ENCODE measurements at places on chromosomes 1 and 21. TPM values are rescaled to one million over a fixed set of nuclear protein-coding genes. Genes with fewer than 3 reads are reported as not detected.
A peak's percentile ranks its signal among the peaks of the same experiment; 100 is the strongest.

- no peak for ATAC-seq
These were observed 45.9 kb downstream of the ARHGEF10L start for GRCh38 chr1:17585266-17585987.

GRCh38 chr1:112849425-112850033, 106.5 kb downstream of the SLC16A1 start:
- ATAC-seq, result peak; percentile 26

DNA sequence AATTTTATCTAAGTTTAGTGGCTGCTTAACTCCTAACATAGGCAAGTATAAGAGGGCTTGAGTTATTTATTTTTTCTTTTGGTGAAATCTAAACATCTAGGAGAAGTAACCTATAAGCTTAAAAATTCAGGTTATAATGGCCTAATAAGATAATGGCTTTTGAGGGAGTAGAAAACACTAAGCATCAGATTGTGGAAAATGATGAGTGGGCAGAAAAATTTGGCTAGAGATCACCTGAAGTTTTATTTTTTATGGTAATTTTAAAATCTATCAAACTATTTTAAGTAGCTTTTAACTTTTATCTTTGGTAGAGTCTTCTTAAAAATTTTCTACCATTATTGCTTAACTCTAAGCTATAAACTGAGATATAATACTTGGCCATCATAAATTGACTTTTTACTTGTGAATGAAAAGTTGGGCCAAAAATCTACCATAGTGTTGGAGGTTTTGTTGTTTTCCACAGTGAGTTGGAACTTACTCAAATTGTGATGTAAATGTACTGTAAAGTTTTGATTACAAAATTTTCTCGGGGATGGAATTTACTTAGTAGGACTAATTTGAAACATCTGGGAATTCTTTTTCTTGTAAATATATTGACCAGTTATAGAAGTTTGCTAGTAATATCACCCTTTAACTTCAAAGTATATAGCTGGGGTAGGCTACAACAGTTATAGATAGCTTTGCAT, 63.9 kb downstream of the USP25 start:
- ATAC-seq, result no peak

DNA sequence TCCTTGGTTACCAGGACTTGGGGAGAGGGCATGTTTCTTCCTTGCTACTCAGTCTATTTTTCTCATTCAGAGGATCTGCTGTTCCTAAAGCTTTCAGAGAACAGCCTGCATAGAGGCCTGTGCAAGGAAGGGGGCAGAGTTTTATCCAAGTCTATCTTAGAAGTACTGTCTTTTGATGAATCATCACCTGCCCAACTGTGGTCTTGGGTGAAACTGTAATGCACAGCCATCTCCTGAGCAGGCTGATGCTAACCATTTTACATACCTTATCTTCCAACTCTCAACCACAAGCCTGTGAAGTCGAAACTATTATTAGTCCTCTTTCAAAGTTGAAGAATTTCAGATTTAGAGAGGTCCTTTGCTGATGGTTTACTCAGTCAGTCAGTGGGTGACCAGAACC, 368.0 kb downstream of the HHAT start:
- ATAC-seq, result no peak

DNA sequence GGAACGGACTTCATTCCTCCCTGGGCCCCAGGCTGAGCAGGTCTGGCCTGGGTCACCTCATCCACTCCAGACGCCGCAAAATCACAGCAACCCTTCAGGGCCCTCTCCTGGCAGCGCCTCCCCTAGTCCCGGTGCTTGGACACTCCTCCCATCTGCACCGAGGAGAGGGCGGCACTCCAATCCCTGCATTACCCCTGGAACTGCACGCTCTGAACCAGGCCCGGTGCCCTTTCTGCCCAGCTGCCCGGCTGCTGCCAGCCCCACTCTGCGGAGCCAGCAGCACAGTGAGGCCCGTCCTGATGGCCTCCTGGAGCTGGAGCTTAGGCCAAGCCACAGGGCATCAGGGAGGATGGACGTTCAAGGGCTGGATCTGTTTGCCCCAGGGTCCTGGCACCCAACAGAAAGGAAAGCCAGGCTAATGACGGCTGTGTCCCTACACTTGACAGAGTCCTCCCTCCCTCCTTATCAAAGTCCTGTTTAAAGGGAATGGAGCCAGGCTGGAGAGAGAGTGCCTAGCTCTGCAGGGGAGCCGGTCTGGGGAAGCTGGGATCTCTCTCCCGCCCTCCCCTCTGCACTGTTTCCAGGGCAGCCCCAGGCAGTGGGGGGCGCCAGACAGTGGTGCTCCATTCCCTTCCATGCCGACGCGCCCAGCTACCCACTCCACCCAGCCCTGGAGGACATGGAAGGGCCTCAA, 12.7 kb downstream of the COL6A2 start:
- no peak for ATAC-seq

GRCh38 chr1:64842224-64842623, 97.3 kb downstream of the RAVER2 start:
- ATAC-seq, result no peak

DNA sequence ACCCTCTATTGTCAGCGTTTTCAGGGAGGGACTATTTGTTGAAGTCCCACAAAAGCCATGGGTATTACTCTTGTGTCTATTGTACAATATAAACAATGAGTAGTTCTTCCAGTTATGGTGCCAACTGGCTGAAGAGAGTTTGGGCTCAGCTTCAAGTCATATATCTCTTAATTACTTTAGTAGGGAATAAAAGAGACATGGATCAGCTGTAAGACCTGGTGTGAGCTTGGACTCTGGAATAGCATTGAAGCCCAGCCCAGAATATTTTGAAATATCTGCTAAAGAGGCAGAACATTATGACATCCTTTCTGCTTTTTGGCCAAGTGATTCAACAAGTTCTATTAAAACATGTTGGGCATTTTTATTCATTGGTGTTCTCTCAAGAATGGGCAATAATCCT, 224.9 kb downstream of the BACH1 start:
- peak; percentile 90 for ATAC-seq

GRCh38 chr1:6235296-6235677, 477 bp downstream of the ICMT start:
- peak; percentile 25 for ATAC-seq

DNA sequence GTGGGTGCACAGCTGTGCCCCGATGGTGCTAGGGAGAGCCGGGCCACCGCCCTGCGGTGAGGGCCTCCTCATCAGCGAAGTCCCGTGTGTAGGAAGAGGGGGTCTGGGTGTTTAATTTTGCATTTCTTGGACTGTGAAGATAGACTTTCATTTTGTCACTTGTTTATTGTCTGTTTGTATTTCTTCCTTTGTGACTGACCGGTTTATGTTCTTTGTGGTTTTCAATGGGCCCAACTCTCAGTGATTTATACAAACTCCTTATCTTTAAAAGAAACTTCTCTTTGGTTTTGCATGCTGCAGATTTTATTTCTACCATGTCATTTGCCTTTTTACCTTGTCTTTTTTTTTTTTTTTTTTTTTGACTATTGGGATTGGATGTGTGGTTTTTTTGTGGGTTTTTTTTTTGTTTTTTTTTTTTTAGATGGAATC, 65.1 kb downstream of the COL18A1 start:
- ATAC-seq, result no peak

DNA sequence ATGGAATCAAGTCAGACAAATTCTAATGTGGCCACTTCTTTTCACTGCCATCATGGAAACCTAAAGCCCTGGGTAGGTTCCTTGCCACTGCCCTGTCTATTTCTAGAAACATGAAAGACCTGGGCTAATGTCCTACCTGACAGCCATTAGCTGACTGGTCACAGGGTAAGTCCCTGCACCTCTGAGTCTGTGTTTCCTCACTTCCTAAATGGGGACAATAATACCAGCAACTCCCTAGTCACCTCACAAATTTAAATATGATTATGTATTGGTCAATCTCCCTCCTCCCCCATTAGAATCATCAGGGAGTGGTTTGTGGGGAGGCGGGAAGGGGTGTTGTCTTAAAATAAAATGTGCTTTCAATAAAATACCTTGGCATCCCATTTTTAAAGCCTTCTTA, 2.2 kb downstream of the CREG1 start:
- peak; percentile 48 for ATAC-seq

DNA sequence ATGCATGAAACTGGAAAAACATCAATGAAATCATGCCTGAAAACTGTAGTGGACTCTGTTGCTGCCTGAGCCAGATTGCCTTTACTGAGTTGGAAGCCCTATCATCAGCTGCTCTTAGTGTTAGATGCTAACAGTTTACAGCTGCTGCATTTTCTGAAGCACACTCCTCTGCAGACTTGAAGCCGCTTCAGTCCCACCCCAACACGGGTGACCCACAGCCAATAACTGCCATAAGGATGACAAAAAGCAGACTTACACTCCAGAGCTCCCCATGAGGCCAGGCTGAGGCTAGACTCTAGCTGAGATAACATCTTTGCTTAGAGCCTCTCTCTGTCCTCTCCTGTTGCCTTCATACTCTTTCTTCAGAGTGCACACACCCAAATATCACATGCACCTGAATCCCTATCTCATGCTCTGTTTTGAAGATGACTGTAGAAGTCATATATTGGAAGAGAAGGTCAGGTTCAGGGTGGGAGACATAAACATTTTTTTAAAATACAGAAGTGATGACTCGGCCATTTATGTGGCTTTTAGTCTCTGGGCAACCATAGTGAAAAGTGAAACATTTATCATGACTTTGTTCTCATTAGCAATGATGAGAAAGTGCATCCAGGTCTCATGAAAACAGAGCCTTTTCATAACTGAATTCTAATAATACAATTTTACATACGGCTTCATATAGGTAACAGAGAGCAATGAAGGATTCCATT, 161.0 kb downstream of the KCNK2 start:
- ATAC-seq, result no peak

- ATAC-seq, result no peak
These were observed 24.0 kb downstream of the PLA2G5 start for GRCh38 chr1:20093940-20094391.

MIXL1 gene
- total RNA-seq, result not detected

BMP8B gene
- total RNA-seq, result 0.60 TPM

CELA3B gene
- not detected for total RNA-seq

DNA sequence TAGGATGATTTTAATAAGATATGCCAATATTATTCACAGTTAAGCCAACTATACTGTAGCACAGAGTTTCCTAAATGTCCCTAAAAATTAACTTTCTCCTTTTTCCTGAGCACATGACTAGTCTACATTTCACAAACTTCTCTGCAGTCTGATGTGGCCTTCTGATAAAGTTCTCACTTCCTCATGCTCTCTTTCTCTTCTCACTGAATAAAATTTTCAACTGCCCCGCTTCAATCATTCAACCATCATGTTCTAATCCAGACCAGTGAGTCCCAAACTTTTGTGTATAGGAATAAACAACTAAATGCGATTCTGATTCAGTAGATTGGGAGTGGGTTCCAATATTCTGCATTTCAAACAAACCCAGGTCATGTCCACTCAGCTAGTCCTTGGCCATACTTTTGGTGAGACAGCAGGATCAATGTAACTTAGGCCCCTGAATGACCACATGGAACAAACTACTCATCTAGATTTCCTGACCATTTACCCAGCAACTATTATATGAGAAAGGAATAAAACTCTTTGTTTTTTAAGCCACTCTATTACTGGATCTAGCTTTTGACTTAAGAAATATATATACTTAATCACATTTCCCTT, 20.1 kb downstream of the TUT4 start:
- ATAC-seq, result no peak
